ENCODE measurements at places on chromosomes 11 and 22.

DNA sequence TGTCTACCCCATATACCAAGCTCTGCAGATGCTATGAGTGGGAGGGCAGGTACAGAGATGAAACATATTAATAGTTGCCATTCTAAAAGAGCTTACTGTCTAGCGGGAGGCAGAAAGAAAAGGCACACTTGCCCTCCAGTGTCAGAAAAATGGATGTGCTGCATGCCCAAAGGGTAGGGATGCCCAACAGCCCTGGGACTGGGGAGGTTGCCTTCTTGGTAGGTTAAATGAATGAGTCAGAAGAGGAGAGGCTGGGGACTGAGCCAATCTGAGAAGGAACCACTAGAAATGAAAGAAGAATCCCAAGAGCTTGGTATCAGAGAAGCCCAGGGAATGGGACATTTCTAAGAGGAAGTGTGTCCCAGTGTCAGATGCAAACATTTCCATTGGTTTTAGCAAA lies 1.2 kb downstream of the BIRC3 start:
- DNase-seq: no peak

GRCh38 chr11:35167426-35167954 lies 28.5 kb downstream of the CD44 start:
- DNase-seq: no peak

GRCh38 chr11:127114035-127114434 lies 113.5 kb upstream of the KIRREL3 start:
- DNase-seq: no peak

DNA sequence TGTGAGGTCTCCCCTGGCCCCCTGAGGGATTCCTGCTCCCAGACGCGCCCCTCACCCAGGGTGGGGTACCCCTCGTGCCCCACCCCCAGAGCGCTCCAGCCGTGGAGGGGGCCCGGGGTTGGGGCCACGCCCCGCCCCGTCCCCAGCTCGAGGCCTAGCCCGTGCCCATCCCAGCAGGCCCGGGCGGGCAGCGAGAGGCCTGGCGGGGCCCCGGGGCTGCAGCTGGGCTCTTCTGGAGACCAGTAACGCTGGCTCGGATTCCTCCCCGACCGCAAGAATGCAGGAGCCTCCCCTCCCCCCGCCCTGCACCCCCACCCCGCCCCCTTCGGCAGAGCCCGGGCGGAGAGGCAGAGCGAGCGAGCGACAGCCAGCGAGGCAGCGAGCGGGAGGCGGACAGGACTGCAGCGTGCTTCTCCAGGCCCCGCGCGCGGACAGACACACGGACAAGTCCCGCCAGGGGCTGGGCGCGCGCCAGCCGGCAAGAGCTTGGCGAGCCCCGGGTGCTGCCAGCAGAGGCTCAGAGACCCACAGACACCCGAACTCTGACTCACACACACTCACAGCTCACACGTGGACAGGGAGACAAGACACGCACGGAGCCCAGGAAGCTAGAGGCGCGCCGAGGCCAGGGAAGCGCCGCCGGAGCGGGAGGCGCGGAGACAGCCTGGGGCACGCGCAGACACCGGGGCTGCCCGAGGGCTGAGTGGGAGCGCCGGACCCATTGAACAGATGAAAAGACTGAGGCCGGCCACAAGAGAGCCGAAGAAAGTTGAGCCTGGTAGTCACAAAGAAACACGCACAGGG lies 15.2 kb downstream of the BCL9L start:
- no peak for DNase-seq

- DNase-seq: no peak
These were observed 1.8 kb downstream of the MS4A4A start for GRCh38 chr11:60282286-60282685.

DNA sequence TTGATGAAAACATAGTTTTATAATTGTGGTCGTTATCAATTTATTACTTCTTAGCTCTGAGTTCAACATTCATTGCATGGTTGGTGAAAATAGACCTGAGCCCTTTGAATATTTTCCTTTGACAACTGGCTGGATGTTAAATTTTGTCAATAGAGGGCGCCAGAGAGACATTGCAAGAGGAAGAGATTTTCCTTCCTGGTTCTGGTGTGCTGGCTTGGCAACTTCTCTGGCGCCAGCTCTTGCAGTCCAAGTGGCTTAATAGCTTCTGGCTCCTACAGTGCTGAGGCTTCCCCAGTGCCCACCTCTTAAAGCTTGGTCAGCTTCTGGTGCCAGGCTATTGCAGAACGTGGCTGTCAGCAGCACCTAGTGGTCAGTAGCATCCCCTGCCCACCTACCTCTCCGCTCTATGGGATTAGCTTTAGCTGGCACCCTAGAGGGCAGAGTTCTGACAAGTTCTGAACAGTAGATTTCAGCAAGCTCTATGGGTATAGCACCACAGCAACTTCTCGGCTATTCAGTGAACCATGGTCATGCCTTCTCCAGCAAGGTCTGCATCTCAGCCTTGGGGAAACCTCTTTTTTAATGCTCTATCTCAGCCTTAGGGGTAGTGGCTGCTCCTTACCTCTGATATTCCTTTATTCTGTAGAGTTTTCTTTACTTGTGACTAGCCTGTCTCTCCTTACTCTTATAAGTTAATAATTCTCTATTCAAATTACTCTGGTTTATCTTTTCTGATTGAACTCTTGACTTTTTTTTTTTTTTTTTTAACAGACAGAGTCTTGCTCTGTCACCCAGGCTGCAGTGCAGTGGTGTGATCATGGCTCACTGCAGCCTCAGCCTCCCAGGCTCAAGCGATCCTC lies 59.4 kb downstream of the ACER3 start:
- DNase-seq: peak; percentile 44

DNA sequence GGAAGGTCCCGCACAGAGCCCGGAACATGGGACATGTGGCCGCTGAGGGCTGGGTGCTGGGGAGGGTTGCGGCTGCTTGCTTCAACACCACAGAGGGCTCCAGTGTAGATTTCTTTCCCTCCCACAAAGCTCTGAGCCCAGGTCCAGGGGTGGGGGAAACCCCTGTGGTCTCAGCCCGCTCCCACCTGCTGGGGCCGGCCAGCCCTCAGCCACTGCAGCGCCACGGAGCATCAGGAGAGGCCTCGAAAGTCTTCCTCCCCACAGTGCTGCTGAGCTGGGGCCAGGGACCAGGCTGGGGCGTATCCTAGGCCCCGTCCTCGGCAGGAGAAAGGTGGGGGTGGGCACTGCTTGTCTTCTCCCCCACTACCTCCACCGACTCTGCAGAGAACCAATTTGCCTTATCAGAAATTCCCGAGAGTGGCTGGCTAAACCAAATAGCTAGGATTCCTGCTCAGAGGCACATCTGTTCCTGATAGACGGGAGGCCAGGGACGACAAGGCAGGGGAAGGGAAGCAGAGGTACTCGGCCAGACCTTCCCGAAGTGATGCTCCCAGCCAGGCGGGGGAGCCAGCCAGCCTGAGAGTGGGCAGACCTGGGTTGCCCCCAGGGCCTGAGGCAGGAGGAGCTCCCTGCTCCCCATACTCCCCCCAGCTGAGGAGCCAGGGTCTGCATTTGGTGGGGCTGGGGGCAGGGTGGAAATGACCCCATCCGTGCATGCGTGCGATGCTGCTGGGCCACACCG lies 18.7 kb downstream of the IGF2 start:
- DNase-seq: no peak

DNA sequence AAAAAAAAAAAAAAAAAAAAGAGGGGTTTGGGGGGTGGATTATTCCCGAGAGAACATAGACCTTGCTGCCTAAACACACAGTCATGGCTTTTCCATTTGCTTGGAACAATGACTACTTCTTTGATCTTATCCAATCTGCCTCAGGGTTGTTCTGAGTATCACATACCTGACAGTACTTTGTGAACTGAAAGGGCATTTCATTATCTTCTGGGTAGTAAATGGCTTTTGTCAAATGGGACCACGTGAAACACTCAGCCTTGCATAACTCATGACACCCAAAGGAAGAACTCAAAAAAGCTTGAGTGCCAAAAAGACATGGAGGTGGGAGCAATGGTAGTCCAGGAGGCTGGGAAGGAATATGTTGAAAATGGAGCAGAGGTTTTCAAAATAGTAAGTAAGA lies 123.2 kb upstream of the BID start:
- DNase-seq: no peak
